Forelimb muscle (tissue), 1 donor: ENCODE measurements at places on chromosomes 4 and X. TPM values are rescaled to one million over a fixed set of nuclear protein-coding genes. Genes with fewer than 3 reads are reported as not detected.

KCTD8 gene
- polyA plus RNA-seq: 0.09 TPM

DNA sequence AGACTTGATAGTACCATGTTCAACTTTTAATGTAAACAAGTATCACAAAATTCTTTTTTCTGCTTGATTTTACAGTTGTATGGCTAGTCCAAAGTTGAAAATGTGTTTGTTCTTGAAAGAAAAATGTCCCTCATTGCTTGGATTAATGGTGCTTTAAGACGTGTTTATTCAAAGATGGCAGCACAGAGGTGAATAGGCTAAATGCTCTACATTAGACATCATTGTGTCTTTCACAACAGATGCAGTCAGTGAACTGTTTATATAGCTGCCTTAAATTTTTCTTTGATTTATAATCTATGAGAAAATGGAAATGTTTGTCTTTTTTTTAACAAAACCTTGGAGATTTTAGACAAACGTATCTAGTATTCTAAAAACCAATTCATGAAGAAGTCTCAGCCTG, 137.3 kb downstream of the BMPR1B start:
- DNase-seq: no peak

GRCh38 chrX:57353472-57354132, 67.1 kb downstream of the FAAH2 start:
- no peak for DNase-seq

- no peak for DNase-seq
Observed at GRCh38 chrX:18701621-18702361, 5.7 kb upstream of the PPEF1 start.
